ENCODE measurements at places on chromosomes 5 and 9.

DNA sequence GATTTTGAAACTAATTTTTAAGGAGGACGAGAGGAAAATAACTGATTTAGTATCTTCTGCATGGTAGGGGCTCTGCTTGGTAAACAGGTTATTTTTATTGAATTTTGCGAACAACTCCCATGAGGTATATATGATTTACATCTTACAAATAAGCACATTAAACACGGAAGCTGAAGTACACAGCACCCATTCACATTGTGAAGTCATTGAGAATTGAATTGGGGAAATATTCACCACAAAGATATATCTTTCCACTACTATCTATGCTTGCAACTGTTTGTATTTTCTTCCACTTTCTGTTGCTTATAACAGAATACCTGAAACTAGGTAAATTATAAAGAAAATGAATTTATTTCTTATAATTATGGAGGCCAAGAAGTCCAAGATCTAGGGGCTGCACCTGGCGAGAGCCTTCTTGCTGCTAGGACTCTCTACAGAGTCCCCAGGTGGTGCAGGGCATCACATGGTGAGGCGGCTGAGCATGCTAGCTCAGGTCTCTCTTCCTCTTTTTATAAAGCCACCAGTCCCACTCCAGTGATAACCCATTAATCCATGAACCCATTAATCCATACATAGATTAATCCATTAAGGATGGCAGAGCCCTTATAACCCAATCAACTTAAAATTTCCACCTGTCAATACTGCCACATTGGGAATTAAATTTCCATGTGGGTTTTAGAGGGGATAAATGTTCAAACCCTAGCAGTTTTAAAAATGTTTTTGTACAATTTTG, 79.0 kb upstream of the ZNF608 start:
- DNase-seq = no peak

- DNase-seq = peak; percentile 48
These were observed 24.2 kb downstream of the PCDHGC5 start for GRCh38 chr5:141512911-141513626.

DNA sequence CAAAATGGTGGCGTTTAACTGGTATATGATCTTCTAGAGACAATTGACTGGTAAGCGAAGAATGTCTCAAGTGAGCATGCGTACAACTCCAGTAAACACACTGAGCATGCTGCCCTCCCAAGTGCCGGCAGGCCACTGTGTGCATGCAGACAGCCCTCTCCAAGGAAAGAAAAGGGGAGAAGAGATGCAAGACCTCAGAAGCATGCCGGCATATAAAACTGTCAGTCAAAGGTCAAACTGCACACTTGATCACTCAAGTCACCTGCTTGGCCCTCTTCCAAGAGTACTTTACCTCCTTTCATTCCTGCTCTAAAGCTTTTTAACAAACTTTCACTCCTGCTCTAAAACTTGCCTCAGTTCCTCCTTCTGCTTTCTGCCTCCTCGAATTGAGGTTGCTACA, 910.2 kb downstream of the TAF11L14 start:
- no peak for DNase-seq

DNA sequence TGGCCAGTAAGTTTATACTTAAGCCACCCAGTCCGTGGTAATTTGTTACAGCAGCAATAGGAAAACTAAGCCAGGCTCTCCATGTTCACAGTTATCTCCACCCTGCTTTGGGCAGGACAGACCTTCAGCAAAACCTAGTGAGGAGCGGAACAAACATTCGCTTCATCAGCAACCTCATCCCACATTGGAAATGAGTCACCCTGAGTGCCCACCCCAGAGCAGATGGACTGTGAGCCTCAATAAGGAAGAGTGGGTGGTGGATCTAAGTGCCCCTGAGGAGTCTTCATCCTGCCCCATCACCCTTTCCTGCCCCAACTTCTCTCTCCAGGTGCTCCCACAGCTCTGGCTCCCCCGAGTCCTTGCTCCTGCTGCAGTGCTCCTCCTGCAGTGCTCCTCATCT, 78.8 kb downstream of the FSTL4 start:
- no peak for DNase-seq

- no peak for DNase-seq
These were observed 44.2 kb downstream of the SARDH start for GRCh38 chr9:133693703-133694529.

DNA sequence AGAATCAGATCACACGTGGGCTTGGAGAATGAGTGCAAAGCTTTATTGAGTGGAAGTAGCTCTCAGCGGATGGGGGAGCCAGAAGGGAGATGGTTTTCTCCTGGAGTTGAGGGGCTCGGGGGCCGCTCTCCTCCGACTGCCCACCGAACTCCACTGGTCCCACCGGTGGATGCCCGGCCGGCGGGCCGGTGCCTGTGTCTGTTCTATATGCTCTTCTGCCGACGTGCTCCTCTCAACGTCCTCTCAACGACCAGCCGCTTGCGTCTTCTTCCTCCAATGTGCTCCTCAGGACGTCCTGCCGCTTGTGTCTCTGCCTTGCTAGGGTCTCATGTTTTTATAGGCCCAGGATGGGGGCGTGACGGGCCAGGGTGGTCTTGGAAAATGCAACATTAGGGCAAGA, 161.9 kb downstream of the MUSK start:
- no peak for DNase-seq

GRCh38 chr9:136623842-136624183, 38.9 kb upstream of the EGFL7 start:
- no peak for DNase-seq

DNA sequence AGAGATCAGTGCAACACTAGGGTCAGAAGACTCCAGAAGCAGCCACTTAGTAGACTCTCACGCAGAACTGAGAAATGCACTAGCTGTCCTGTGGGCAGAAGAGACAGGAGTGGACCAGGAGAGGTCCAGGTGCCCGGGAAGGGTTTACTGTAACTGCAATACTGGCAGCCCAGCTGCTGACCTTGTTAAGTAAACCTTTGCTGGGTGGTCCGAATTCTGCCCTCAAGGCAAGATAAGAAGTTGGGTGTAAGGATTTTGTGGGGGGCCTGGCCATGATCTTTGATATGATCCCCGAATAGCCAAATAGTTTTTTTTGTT, 91.3 kb downstream of the PDE6A start:
- DNase-seq = no peak

GRCh38 chr5:153630546-153630945, 140.1 kb downstream of the GRIA1 start:
- no peak for DNase-seq

- DNase-seq = no peak
These were observed 941 bp downstream of the EXD3 start for GRCh38 chr9:137421838-137422603.

DNA sequence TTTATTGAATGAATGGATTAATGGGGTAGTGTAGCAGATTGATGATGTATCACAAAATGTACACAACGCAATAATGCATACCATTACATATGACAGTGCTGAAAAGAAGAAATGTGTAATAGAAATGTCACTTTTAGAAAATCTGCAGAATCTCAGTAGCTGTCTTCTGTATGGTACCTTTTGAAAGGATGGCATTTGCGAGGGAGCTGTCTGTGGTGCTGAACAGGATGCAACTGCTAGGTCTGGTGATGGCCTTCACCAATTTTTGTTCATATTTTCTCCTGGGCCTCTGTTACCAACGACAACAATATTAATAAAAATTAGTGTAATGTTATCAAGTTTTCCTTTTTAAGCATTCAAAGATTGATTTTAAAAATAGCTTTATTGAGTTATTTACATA, 36.2 kb upstream of the OTULIN start:
- DNase-seq = peak; percentile 28

GRCh38 chr5:84430079-84430478, 45.4 kb upstream of the EDIL3 start:
- no peak for DNase-seq

DNA sequence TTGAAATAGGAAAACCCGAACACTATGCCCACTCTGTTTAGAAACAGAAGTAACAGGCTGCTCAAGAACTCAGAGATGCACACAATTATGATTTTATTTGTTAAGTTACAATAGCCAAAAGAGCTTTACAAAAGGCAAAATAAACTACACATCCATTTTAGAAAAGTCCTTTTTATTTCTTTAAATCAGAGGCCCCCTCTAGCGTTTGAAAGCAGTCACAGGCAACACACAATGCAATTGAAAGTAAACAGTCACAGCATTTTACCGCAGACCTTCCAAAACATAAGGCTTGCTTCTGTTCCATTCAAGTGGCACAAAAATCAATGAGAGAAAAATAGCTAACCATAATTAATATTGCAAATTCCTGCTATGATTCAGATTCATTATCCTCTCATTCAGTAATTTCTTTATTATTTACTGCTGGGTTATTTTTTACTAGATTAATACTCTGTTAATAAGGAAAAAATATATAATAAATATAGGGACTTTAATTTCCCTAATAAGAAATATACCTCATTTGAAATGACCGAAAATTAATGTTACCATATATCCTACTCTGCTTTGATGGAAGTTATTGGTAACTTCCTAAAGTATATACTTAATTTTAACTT, 78.3 kb downstream of the CEP120 start:
- DNase-seq = peak; percentile 40

DNA sequence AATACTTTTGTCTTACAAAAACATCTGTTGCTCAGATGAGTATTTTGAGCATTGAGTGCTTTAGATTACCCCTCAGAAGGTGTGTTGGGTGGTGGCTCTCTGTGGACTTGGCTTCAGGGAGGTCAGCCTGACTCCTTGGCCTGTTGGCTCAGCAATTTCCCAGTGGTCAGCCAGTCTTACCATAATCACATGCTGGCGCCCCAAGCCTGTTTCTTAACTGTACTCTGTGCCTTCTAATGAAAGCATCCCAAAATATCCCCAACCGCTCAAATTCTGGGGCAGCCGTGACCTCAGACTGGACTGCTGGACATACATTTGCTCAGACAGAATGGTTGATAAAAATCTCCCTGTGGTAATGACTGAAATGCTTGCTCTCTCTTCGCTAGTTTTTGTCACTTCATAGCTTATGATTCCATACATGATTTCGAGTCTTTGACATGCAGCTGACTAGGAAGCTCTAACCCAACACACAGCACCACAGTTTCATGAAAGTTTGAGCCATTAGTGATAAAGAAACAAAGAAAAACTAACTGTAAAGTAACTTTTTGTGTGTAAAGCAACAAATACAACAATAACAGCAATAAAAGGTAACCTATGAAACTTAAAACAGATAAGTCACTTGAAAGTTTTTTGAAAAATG, 562.2 kb upstream of the MEF2C start:
- no peak for DNase-seq

DNA sequence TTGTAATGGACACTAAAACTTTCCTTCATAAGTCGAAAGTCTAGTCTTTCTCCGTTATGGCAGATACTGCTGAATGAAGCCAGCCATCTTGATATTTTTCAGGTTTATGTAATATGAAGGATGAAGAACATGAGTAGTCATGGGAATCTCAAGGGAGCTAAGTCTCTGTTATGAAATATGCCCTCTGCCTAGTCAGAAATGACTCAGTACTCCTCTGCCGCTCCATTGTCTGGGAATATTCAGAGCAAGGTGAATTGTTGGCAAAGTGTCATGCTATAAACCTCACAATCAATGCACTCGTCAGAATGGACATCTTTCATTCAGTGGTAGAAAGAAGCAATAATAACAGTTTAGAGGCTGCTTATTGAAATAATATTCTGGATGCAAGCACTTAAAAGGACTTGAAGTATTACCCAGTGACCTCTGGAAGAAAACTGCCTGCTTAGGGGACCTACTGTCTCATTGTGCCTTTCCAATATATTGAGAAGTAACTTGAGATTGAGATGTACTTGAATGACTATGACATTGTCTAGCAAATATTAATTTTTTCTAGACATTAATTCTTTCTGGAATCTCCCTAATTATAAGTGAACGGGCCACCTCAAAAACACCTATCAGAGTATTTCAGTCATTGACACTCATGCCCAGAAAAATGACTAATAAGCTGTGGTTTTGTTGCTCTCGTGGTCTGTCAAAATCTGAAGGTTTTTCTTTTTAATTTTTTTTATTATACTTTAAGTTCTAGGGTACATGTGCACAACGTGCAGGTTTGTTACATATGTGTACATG, 1011.5 kb upstream of the ACO1 start:
- DNase-seq = no peak

GRCh38 chr9:114038724-114039313, 39.3 kb downstream of the AMBP start:
- DNase-seq = no peak

DNA sequence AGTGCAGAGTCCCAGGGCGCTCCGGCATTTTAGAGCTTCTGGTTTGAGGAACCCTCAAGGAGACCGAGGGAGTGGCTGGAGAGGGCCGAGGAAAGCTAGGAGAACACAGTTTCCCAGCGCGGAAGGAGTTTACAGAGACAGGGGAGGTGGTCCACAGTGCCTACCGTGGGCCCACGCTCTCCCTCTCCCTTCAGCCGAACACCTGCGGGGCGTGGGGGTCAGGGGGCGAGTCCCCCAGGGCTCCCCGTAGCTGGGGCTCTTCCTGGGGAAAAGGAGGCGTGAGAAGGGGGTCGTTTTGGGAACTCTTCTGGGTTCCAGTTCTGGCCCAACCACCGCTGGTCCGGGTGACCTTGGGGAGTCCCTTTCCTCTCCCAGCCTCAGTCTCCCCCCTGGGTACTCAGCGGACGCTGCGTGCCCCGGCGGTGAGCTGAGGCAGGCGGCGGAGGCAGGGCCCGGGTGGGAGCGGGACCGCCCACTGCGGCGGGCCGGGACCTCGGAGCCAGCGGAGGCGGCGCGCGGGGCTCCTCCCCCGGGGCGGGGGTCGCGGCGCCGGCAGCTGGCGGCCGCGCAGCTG, 368 bp upstream of the FRMPD1 start:
- no peak for DNase-seq

GRCh38 chr9:98726735-98727134, 18.0 kb upstream of the GABBR2 start:
- peak; percentile 41 for DNase-seq

GRCh38 chr5:152332716-152333460, 72.2 kb downstream of the NMUR2 start:
- DNase-seq = no peak

DNA sequence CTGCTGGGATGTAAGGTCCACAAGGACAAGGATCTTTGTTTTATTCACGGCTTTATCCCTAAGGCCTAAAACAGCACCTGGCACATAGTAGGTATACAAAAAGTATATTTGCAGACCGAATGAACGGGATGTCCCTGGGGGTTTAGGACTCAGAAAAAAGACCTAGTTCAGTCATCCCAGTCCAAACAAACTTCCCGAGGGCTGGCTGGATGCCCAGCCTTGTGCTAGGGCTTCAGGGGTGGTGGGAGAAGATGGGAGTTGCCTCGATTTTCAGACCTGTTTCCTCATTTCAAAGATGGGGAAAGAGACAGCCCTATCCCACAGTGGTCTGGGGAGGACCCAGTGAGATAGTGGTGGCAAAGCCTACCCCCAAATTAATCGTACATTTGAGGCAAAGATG, 3.0 kb upstream of the PROB1 start:
- no peak for DNase-seq

- DNase-seq = peak; percentile 18
These were observed 19.0 kb upstream of the LHFPL2 start for GRCh38 chr5:78667461-78668103.

DNA sequence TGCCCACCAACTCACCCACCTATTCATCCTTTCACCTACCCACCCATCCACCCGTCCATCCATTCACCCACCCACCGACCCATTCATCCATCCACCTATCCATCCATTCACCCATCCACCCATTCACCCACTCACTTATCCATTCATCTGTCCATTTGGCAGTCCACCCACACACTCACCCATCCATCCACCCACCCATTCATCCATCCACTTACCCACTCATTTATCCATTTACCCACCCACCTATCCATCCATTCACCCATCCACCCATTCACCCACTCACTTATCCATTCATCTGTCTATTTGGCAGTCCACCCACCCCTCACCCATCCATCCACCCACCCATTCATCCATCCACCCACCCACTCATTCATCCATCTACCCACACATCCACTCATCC, 278.1 kb upstream of the IRX4 start:
- no peak for DNase-seq

- no peak for DNase-seq
These were observed 14.8 kb downstream of the RBM27 start for GRCh38 chr5:146218168-146218567.
